ENCODE measurements at places on chromosomes 1 and 21. TPM values are rescaled to one million over a fixed set of nuclear protein-coding genes. Genes with fewer than 3 reads are reported as not detected.

Gene CA14
- 0.48 TPM for total RNA-seq

Gene TDRD10
- total RNA-seq: not detected

Gene LCE3D
- 2.4 TPM for total RNA-seq

Gene SYCP1
- total RNA-seq: 2.4 TPM

Measured in umbilical cord (tissue), 2 donors.